Activated effector memory CD4-positive, alpha-beta T cell treated with Interleukin-2 at 50 U/mL for 16 hours (primary cell): ENCODE measurements at places on chromosomes 6 and 20.
A peak's percentile ranks its signal among the peaks of the same experiment; 100 is the strongest.

GRCh38 chr6:139597771-139598755 is 223.6 kb upstream of the CITED2 start:
- no peak for DNase-seq

GRCh38 chr6:123909989-123910388 is 106.3 kb downstream of the NKAIN2 start:
- no peak for DNase-seq

DNA sequence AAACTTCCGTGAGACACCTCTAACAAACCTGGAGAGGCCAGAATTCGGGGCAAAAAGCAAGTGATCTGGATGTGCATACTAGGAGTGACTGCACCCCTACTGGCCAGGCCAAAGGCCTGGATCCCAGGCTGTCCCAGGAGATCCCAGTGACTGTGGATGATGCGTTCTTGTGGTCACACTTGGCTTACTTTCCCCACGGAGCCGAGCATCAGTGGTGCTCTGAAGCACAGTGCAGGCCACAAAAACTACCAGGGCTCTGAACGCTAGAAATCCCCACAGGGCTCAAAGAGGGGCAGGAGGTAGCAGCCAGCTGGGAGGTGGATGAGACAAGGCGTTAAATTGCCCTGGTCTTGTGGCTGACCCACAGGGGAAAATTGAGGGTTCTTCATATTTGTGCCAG is 7.1 kb downstream of the TRIM26 start:
- DNase-seq = no peak

GRCh38 chr6:36290668-36291620 is 21.1 kb downstream of the PNPLA1 start:
- DNase-seq = no peak

DNA sequence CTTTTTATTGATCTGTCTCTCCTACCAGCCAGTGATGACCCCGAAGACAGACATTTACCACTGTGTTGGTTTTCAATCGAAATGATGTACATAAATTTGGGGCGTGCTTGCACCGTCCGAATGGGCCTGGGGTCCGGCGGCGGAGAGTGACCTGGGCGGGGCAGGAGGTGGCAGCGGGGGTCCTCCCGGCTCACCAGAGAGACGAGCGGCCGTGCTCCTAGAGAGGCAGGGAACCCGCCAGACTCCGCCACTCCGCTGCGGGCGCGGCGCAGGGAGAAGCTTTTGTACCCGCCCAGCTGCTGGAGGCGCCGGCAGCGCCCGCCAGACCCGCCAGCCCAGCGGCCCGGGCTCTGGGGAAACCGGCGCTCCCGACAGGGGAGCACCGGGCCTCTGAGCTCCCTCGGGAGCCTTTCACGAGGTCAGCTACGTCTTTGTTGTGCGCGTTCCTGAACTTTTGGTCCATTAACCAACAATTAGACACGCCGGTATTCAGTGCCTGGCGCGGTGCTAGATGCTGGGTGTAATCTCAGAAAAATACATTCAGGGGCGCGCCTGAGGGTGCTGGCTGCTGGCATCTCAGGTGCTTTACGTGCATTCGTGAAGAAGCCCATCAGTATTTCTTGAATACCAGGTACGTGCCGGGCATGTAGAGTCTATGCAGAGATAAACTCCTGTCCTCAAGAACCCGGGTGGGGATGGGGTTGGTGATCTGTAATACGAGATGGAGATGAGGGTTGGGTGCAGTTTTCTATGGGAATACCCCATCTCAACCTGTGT is at the start of gene PGBD1:
Gene PGBD1 (plus strand): TSS at position 285 of the 777 bp plus-strand sequence. CDS start 2,242 bp downstream, outside the sequence.
- peak; percentile 16 for DNase-seq

- no peak for DNase-seq
These were observed 59.6 kb upstream of the DDR1 start for GRCh38 chr6:30824698-30825097.

- DNase-seq = no peak
These were observed 48.0 kb upstream of the BHLHE23 start for GRCh38 chr20:63054681-63055240.

GRCh38 chr20:10492065-10492464 is 57.0 kb downstream of the SLX4IP start:
- DNase-seq = no peak

GRCh38 chr6:3775386-3775785 is 23.9 kb upstream of the PXDC1 start:
- DNase-seq = no peak

DNA sequence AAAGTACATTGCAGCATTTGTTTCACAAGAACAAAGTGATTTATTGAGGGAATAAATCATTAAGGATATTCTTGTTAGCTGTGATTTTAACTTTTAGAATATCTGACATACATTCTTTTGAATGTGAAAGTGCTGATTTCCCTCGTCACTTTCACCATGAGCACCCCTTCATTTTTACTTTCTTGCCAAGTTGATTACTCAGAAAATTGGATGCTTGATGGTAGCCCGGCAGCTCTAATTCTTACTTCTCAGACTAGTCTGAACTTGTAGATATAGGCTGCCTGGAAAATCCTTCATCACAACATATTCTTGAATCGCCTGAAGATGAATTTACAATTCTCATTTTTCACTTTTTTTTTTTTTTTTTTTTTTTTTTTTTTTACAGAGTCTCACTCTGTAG is 147.1 kb upstream of the SMLR1 start:
- DNase-seq = no peak

- no peak for DNase-seq
These were observed 285.4 kb downstream of the CLIC5 start for GRCh38 chr6:45730232-45730631.

DNA sequence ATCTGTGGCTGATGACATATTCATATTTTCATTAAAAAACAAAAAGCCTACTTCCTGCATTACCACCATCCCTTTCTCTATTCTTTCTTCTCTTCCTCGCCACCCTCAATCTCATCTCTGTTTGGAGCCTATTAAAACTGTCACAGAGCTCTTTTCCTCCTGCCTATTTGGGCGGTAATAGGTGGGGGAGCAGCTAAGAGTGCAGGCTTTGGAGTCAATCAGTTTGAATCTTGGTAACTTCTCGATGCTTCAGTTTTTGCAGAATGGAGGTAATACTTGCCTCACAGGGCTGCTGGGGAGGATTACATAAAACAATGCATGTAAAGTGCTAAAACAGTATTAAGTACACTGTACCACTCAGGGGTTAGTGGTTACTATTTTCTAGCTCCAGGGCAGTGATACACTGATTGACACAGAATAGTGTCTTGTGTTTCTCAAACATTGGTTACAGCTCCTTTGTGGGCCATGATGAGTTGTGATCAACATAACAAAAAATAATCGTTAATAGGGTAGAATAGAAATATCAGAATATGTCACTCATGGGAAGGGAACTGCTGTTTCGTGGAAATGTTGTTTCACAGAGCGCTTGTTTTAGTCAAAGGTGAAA is 14.0 kb downstream of the GCLC start:
- no peak for DNase-seq

- DNase-seq = no peak
These were observed 28.1 kb upstream of the AKAP7 start for GRCh38 chr6:131107151-131107550.

- DNase-seq = peak; percentile 28
These were observed 8.0 kb upstream of the RTF2 start for GRCh38 chr20:56460459-56460858.

DNA sequence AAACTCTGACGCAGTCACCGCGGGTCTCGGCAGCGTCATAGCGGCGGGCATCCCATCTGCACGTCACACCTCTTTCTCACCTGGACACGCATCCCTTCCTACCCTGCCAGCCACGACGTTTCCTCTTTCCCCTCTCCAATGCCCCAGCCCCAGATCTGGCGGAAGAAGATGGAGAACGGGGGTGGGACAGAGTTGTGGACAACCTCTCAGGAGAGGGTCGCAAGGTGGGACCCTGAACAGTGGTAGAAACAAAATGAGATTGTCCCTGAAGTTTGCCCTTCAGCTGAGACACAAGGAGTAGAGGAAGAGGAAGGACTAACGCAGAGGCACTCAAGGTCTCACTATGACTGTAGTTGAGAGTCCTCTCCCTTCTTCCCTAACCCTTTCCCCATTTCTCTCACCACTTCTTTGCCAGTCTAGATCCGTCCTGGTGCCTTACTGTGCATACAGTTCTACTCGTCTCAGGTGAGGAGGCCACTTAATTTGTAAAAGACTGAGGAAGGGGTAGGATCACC is 562 bp downstream of the TRIM39 start:
- no peak for DNase-seq

GRCh38 chr20:11350126-11351005 is 567.3 kb upstream of the BTBD3 start:
- DNase-seq = no peak

- no peak for DNase-seq
These were observed 110.1 kb downstream of the PREP start for GRCh38 chr6:105292689-105293339.

- no peak for DNase-seq
These were observed 346.3 kb upstream of the SULF2 start for GRCh38 chr20:48131581-48131980.

GRCh38 chr20:49310705-49311104 is 32.8 kb upstream of the ZNFX1 start:
- DNase-seq = no peak

DNA sequence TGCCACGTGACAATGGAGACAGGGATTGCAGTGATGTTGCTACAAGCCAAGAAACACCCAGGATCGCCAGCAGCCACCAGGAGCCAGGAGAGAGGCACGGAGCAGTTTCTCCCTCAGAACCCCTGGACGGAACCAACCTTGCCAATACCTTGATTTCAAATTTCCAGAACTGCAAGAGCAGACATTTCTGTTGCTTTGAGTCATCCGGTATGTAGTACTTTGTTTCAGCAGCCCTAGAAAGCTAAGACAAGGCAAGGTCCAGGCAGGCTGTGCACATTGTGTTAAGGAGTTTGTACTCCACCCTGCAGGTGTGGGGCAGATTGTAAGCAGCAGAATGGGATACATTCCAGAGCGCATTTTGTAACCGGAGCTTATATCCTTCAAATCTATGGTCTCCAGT is 48.3 kb downstream of the TRERF1 start:
- DNase-seq = no peak
